ENCODE measurements at places on chromosomes 6 and 20.

DNA sequence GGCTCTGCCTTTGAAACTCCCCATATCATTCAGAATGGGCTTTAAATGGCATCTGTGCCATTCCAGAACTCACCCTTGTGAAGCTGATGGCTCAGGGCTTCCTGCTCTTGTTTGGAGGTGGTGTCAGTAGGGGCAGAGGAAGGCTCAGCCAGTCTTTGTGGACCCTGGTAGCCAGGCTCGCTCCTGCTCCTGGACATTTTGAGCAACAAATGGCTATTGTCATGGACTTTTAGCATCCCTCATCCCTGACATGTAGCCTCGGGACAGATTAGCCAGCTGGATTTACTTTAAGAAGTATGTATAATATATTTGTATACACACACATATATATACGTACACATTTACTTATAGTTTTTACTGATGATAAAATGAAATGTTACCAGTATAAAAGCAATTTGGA lies 104.1 kb downstream of the UST start:
- no peak for DNase-seq

GRCh38 chr6:167760979-167761793 lies 65.5 kb upstream of the AFDN start:
- no peak for DNase-seq

DNA sequence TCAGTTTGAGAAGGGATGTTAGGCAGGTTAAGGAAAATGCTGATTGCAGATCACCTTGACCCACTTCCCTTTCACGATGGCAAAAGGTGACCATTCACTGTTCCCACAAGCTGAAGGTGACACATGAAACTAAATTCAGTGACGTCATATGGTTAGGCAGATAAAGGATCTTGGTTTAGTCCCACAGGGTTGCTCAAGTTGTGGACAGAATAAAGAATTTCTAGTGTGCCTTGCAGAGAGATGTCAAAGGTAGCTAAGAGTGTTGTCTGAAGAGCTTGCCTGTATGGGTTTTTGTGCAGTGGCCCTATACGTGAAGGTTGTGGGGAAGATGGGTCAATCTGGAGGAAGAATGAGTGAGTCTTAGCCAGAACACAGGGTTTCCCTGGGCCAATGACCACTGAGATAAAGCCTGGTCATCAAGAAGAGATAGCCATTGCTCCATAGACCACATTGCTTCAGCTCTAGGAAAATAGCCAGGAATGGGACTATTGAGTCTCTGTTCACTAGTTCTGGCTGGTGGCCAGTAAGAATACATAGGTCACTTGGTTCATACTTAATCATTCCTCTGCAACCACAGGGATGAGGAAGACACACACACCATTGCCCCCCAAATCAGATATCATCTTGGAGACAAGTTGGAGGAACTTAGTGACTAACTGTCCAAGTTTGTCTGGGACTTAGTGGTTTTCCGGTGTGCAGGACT lies 148.5 kb upstream of the ATXN1 start:
- peak; percentile 12 for DNase-seq

DNA sequence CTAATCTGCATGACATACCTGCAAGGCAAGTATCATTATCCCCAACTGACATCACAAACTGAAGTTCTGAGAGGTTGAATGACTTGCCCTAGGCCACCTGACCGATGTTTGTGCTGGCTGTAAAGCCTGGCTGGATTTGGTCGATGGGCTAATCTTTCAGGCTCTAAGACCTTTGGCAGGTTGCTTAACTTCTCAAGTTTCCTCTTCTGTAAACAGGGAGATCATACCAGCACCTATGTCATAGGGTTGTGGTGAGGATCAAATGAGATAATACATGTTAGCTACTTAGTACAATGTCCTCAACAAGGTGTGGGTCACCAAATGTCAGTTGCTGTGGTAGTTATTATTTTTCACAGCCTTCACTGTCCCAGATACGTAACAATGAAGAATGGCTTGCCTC lies 14.2 kb downstream of the ANKRD66 start:
- DNase-seq, result no peak

GRCh38 chr6:166029506-166029905 lies 138.1 kb downstream of the TBXT start:
- no peak for DNase-seq

- no peak for DNase-seq
Observed at GRCh38 chr6:11294228-11294627, 61.8 kb upstream of the NEDD9 start.

DNA sequence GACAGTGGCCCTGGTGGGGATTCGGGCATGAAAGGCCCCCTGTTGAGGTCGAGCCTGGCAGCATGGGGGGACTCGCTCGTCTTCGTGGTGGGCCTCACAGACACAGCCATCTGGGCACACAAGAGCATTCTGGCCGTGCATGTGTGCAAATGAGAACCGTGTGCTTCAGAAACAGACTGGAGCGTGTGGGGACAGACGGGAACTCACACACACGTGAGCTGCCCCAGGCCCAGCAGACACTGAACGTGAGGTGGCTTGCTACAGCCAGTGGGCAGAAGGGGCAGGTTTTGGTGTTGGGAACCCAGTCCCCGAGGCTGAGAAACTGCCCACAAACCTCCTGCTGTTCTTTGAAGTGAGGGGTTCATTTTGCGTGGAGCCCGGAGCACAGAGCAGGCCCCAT lies 38.6 kb upstream of the BHLHE23 start:
- no peak for DNase-seq

DNA sequence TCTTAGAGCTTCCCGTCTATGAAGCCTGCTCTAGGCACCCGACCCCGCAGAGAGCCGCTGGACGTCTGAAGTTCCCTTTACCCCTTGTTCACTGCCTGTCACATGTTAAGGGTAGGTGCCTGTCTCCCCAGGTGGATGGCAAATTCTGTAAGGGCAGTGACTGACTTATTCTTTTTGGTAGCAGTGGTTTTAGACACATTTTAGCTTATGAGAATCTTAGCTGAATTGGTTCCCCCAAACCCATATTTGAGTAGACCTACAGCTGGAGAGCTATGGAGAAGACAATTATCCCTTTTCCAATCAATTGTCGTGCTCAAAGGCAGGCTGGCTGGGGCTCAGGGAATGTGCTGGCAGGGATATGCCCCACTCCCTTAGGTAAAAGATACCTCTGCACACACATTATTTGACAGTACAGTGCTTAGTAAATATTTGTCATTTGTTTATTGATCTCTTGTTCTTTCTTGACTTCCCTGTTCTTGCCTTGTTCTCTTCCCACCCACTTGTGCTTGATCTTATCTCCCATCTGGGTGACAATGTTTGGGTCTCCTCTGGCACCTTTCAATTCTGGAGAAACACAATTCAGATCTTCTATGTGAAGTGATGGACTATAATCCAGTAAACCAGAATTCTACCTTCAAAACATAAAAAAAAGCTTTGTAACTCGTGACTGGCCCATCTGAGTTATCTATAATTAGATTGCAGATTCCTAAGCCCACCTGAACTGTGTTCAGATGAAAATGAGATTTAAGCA lies 114.3 kb upstream of the SLC2A12 start:
- no peak for DNase-seq

DNA sequence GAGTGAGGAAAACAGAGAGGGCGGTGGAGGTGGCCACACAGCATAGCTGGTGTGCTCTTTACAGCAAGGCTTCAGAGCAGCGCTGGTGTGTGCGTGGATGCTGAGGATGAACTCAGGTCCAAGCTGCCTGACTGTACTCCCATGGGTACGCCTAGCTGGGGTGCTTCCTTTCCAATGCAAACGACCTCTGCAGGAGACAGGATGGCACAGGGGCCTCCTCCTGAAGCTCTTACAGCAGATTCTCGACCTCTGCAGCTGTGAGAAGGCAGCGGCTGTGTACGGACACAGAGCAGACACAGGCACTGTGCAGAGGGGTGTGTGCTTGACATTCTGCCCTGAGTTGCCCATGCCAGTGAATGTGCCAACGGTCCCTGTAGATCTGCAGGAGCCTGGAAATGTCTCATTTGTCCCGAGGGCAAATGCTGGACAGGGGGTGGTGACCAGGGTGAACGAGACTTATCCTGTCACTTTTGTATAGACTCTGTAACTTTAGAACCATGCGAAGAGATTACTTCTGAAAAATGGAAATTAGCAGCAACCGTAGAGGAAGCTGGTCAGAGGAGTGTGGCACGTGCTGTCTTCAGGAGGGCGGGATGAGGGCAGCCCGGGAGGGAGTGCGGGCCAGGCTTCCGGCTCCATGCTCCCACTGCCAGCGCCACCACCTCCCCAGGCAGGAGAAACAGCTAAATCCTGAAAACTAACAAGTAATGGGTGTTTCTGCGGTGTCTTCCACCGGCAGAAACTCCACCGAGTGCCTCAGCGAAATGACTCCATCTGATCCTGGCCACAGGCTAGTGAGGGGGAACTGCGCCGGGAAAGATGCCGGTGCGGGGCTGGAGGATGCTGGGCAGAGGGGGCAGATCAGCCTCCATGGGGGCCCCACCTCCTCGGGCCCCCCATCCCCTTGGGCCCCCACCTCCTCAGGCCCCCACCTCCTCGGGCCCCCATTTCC lies 120.9 kb upstream of the RPS6KA2 start:
- no peak for DNase-seq

DNA sequence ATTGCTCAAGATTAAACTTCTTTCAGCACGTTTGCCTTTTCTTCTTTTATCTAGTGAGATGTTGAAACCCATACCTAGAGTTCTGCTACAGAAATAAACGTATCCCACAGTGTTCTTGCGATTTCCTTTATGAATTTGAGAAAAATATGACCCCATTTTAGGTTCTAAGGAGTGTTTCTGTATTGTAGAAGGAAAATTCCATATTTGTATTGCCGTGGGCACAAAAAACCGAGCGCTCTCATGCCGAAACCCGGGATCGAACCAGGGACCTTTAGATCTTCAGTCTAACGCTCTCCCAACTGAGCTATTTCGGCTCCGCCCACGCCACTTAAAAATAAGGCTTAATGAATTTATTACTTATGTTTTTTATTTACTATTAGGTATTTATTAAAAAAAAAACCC lies 23.7 kb downstream of the ZNF311 start:
- DNase-seq, result peak; percentile 46

- DNase-seq, result no peak
Observed at GRCh38 chr20:30612344-30612743, 645.1 kb upstream of the DEFB115 start.

GRCh38 chr6:100346828-100347227 lies 117.9 kb downstream of the SIM1 start:
- DNase-seq, result no peak

- no peak for DNase-seq
Observed at GRCh38 chr6:55643861-55644260, 64.9 kb upstream of the HMGCLL1 start.

- DNase-seq, result no peak
Observed at GRCh38 chr6:659716-660581, 3.0 kb upstream of the HUS1B start.

- DNase-seq, result no peak
Observed at GRCh38 chr20:3283222-3283820, 44.3 kb upstream of the SLC4A11 start.

DNA sequence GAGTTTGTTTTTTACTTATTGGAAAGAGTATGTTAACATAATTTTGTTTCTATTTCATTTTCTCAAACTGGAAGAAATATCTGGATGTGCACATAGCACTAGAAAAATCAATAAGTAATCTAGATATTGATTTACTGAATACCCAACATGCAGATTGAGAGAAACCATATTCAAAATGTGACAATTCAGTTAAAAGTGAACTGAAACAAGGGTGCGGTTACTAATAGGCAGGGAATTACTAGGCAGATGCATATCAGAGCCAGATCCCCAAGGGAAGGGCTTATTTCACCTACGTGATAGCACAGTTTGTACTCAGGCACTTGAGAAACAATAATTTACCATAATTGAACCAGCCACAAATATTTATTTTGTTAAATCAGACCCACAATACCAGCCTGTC lies 493.1 kb upstream of the FLRT3 start:
- DNase-seq, result no peak

DNA sequence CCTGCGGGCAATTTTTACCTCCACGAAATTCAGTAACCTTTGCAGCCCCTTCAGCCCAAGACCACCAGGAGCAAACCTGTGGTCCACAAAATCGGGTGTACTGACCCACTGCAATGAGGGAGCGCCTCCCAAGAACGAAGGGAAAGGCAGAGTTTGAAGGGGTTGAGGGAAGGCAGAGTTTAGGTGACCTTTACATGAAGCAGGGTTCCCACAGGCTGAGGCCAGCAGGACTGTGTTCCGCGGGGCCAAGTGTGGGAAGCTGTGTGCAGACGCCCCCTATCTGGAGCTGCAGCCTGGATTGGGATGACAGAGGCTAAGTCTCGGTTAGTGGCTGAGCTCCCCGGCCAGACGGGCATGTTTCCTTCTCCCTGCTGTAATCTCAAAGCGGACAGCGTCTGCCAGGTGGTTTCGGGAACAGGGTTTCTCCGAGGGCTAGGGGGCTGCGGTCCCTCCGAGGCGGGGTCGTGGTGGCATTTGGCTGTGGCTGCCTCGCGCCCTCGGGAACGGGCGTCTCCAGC lies 826 bp upstream of the PYGB start:
- peak; percentile 71 for DNase-seq

DNA sequence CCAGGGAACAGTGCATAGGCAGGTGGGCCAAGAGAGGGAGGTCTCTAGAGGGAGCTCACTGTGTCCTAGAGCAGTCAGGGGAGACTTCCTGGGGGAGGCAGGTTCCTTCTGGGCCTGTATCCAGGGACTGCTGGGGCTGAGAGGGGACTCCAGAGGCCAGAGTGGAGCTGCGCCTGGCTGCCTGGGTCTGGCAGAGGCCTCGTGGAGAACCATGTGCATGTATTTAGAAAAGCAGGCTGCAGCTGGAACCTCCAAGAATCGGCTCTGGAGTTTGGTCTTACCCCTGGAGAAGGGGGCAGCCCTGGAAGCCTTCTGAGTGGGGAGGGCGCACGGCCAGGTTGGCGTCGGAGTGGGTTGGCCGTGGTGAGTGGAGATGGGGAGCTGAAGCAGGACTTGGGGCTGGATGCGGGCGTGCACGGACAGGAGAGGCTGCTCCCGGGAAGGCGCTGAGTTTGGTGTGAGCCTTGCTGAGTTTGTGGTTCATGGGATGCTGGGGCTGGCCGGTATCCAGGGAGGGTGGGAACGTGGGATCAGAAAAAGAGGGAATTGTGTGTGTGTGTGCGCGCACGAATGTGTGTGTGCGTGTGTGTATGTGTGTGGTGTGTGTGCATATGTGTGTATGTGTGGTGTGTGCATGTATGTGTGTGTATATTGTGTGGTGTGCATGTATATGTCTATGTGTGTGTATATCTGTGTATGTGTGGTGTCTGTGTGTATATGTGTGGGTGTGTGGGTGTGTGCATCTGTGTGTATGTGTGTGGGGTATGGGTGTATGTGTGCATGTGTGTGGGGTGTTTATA lies 10.8 kb downstream of the VSTM2L start:
- DNase-seq, result no peak

- no peak for DNase-seq
Observed at GRCh38 chr6:82761674-82762345, 303.8 kb downstream of the UBE3D start.

DNA sequence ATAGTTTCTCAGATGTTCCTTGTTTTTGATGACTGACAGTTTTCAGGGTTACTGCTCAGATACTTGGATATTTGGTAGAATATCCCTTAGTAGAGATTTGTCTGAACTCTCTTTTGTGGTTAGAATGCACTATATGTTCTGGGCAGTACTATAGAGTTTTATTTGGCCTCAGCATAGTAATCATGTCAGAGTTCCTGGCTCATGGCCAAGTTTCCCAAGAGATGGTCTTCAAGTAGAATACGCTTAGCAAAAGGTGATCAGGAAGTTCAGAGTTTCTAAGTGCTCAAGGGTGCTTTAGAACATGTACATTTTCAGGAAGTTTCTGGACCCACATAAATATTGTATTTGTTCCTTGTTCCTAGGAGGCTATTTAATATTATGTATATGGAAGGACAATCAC lies 1209.7 kb upstream of the GJE1 start:
- no peak for DNase-seq

All from AG08396 (cell line).